ENCODE measurements at places on chromosomes 1 and 21.
A peak's percentile ranks its signal among the peaks of the same experiment; 100 is the strongest.

DNA sequence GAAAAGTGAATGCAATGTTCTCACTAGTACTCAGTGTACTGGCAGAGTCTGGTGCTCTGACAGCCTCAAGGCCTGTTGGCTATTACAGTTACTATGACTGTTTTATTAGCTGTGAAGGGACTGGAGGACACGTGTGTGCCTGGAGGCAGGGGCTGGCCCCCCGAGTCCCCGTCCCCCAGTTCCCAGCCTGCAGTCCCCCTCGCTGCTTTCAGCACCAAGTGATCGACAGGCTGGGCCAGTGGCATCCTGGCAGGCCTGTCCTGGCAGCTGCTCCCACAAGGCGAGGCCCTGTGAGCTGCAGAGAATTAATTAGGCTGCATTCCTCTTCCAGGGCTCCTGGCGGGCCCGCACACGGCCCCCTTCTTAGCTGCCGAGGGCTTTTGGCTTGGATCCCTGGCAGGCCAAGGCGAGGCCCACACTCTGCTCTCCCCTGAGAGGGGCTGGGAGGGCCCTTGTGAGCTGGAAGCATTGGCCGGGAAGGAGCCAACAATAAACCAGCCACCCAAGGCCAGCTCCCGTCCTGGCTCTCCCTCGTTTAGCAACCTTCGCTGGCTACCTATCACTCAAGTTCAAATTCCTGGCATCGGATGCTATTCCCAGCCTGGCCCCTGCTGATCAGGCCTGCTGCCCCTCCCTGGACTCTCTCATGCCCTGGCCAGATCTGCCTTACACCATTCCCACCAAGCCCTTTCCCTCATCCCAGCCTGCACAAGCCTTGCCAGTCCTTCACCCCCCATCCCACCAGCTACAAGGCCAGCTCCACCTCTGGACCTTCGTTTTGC is 9.8 kb downstream of the EDN2 start:
- no peak for DNase-seq

DNA sequence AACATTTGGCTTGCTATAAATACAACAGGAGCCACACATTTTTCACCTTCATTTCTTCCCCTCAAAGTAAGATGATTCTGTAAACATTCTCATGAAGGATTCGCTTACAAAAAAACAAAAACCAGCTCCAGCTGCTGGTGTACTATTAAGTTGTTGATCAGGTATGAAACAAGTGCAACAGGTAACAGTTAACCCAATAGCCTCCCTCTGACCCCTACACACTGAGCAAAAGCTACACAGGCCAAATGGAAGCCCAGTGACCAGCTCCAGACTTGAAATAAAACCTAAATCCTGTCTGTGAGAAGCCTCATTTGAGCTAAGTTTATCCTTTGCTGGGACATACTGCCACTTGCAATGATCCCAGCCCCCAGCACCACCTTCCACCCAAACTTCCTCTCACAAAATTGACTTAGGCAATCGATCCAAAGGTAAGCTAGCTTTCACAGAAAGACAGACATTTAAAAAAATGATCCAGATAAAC is 991 bp downstream of the TIAM1 start:
- DNase-seq: no peak

GRCh38 chr1:211326528-211327345 is at the start of gene TRAF5:
TSS of gene TRAF5 (plus strand) at chr1:211326833. CDS start at chr1:211353240, 26,407 bp downstream.
- peak; percentile 52 for DNase-seq

GRCh38 chr1:118739501-118739900 is 248.6 kb downstream of the TBX15 start:
- no peak for DNase-seq

GRCh38 chr1:236480758-236481436 is 42.9 kb upstream of the LGALS8 start:
- no peak for DNase-seq

- no peak for DNase-seq
These were observed 26.6 kb downstream of the RPS6KA1 start for GRCh38 chr1:26556111-26556510.

Measured in GM12892 (cell line).